ENCODE measurements at places on chromosomes 3 and 15.

- no peak for DNase-seq
Measured at GRCh38 chr15:51229907-51230330, 108.5 kb downstream of the CYP19A1 start.

GRCh38 chr15:89130201-89130600 is 41.9 kb downstream of the ABHD2 start:
- DNase-seq = no peak

GRCh38 chr15:47781527-47781926 is 64.2 kb downstream of the SEMA6D start:
- DNase-seq = no peak

DNA sequence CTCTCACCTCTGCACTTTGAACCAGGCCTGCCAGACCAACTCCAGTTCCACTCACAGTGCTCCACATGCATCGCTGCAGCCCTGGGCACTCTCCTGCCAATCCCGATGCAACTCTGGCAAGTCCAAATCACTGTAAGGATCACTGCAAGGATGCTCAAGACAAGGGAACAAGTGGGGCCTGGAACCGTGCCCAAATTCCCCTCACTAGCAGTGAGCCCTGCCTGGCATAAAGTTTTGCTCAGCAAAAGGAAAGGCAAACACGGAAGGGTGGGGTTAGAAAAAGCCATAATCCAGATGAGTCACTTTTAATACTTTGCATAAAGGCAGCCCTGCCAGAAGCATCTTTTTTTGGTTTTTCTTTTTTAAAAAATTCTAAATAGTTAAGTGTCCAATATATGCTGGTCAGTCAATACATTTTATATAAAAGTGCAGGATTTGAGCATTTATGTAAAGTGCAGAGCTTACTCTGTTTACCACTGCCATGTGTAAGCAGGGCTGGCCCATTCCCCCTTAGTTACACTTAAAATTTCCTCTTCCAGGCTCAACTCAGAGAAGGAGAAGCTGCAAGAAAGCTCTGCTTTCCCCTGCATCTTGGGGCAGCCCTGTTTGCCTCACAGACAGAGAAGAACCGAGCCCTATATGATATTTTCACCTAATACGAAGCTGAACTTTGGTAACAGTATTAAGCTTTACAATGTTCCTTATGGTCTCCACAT is 102.2 kb downstream of the CD47 start:
- no peak for DNase-seq

DNA sequence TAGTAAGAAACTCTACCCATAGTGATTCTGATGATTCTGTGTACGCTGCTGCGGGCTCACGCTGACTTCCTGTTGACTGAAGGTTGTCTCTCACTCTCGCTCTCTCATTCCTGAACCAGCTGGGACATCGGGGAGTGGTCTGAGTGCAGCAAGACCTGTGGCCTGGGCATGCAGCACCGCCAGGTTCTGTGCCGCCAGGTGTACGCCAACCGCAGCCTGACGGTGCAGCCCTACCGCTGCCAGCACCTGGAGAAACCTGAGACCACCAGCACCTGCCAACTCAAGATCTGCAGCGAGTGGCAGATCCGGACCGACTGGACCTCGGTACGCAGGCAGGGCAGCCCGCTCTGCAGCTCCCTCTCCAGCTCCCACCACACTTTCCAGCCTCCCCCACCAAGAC is 63.6 kb upstream of the NR2E3 start:
- DNase-seq = no peak

- DNase-seq = no peak
Measured at GRCh38 chr3:134931045-134931785, 136.2 kb downstream of the EPHB1 start.

- no peak for DNase-seq
Measured at GRCh38 chr3:195156286-195156890, 114.6 kb downstream of the XXYLT1 start.

- no peak for DNase-seq
Measured at GRCh38 chr3:195907684-195907933, 742 bp downstream of the TNK2 start.

- DNase-seq = no peak
Measured at GRCh38 chr3:158347966-158348365, 223.0 kb upstream of the MLF1 start.

DNA sequence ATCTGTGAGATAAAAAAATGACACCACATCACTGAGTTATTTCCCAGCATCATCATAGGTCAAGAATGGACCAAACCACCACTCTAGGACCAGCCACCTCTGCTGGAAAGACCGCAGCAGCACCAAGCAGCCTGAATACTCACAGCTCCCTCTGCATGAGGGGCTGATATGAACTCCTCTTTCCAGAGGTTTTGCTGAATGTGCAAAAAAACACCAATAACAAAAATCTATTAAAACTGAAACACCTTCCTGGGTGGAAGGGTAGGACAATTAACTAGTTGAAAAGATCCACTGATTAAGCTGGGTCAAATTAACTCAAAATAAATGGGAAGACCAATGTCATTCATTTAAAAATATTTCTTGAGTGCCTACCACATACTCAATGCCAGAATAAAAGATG is 28.9 kb upstream of the KCNMB3 start:
- no peak for DNase-seq

- DNase-seq = no peak
Measured at GRCh38 chr3:15102836-15103235, 3.9 kb upstream of the RBSN start.

DNA sequence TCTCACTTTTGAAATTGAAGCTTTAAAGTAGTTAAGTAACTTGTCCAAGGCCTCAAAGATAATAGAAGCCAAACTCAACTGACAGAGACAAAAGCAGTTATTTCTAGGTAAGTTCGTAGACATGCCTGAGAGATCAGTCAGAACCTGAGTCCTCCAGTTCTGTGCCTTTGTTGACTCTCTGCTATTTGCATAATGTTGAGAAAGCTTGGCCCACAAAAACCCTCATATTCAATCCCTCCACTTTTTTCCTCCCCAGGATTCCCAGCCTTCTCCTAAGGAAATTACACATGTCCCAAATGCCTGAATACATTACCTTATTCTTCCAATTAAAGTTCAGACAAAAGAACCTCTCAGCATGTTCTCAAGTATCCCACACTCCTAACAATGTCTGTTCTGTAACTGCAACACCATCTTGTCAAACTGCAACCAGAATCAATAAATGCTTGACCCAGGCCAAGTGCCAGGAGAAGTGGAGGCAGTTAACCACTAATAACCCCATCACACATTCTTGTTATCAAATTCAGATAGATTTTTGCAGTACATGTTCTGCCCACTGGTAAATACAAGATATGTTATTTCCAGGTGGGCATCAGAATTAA is 217.8 kb downstream of the LRRC3B start:
- no peak for DNase-seq

GRCh38 chr3:39108200-39108710 is 775 bp downstream of the TTC21A start:
- no peak for DNase-seq

GRCh38 chr3:119225121-119225520 is 15.6 kb downstream of the B4GALT4 start:
- no peak for DNase-seq

- no peak for DNase-seq
Measured at GRCh38 chr15:100591835-100592234, 10.1 kb downstream of the LINS1 start.

GRCh38 chr15:70866982-70867641 is 13.2 kb upstream of the LARP6 start:
- no peak for DNase-seq

- DNase-seq = no peak
Measured at GRCh38 chr15:101318147-101318819, 23.2 kb upstream of the SNRPA1 start.

DNA sequence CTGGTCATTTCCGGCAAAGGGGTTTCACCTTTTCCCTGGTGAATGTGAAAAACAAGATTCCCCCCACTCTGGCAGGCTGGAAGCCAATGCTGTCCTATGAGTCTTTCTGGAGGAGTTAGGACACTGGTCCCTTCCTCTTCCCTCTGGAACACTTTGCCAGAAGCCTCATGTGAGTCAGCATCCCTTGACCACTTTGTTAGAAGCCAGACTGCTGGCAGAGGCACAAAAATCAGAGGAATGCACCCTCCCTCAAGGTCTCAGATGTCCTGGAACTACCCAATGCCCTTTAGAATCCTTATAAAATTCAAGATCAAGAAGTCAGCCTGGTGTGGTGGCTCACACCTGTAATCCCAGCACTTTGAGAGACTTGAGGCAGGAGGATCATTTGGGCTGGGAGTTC is 26.6 kb downstream of the ITGB5 start:
- peak; percentile 68 for DNase-seq

DNA sequence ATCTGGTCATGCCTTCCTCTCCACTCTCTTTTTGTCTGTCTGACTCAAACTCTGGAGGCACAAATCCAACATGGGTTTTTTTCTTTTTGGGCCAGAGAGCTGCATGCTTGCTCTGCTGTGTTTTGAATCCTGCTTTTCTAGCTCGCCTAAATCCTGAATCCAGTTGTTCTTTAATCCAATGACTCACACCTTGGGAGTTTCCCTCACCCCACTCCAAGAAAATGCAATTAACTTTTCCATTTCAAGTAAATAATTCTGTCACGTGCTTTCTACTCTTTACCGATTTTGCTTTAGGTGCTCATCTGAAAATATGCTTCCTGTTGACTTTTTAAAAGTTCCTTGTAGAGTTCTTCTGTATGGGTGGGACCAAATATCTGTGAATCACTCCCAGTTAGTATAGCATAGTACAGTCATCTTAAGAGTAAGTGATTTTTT is 47.6 kb downstream of the SLMAP start:
- peak; percentile 26 for DNase-seq

- DNase-seq = no peak
Measured at GRCh38 chr3:108887121-108887520, 64.5 kb downstream of the TRAT1 start.

DNA sequence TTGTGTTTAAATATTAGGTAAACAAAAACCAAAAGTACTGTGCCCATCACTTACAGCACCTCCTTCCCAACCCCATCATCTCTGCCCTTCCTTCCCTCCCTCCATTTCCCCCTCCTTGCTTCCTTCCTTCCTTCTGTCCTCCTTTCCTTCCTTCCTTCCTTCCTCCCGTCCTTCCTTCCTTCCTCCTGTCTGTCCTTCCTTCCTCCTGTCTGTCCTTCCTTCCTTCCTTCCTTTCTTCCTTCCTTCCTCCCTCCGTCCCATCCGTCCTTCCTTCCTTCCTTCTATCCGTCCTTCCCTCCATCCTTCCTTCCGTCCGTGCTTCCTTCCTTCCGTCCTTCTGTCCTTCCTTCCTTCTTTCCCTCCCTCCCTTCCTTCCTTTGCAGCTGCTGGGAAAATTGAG is 67.8 kb upstream of the SIAH2 start:
- DNase-seq = no peak

- no peak for DNase-seq
Measured at GRCh38 chr3:53198996-53199395, 38.0 kb downstream of the PRKCD start.

- DNase-seq = no peak
Measured at GRCh38 chr3:42871592-42872196, 4.0 kb downstream of the CYP8B1 start.

DNA sequence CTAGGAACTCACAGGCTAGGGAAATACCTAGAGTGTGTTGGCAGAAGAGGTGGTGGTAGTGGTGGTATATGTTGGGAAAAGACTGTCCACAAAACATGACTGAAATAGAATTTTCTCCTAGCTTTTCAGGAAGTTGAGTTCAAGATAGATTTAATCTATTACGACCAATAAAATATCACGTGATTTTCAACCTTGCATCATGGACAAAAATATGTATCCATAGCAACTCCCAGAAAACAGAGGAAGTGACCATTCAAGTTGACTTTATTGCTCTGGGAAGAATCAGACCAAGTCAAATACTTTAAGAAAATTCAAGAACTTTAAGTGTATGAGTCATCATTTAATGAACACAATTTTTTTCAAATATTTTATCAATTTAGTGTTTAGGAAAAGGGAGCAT is 347.0 kb upstream of the ZNF385D start:
- DNase-seq = no peak

- no peak for DNase-seq
Measured at GRCh38 chr3:42640129-42640528, 13.4 kb upstream of the ZBTB47 start.

- DNase-seq = no peak
Measured at GRCh38 chr3:101861212-101861788, 12.0 kb downstream of the NFKBIZ start.

- DNase-seq = no peak
Measured at GRCh38 chr3:112670824-112671223, 29.9 kb upstream of the CCDC80 start.

DNA sequence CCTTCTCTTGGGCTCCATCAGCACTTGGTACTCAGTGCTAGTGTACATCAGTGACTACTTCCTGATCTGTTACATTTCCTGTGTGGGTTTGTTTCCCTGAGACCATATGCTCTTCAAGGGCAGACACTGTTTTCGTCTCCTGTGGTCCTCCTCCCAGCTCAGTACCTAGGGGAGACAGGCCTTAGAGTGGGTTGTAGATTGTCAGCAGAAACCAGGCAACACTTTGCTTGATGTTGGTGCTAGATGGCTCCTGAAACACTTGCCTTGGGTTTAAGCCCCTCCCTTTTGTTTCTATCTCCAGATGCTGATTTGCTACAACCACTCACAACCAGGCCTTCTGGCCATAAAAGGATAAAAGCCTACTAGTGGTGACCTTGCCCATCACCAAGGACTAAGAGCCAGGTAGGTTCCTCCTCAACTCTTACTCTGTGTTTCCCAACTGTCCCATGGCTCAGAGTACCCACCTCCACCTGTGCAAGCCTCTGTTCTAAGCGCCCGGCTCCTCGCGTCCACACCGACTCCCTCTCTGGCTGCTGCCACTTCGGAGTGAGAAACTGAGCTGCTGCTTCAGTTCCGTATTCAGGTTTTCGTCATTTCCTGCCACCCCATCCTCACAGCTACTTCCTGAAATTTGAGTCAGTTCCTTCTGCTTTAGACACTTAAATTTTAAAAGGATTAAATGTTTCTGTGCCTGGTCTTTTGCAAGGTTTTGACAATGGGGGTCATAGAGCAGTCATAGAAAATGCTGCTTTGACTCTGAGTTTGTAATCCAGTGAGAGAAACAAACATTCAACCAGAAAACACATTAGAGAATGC is at the start of gene HCLS1:
HCLS1 (minus strand) TSS at position 548 of the 816 bp plus-strand sequence. CDS start 2,556 bp downstream, outside the sequence.
- no peak for DNase-seq

- no peak for DNase-seq
Measured at GRCh38 chr3:59186725-59187124, 136.9 kb upstream of the CFAP20DC start.

DNA sequence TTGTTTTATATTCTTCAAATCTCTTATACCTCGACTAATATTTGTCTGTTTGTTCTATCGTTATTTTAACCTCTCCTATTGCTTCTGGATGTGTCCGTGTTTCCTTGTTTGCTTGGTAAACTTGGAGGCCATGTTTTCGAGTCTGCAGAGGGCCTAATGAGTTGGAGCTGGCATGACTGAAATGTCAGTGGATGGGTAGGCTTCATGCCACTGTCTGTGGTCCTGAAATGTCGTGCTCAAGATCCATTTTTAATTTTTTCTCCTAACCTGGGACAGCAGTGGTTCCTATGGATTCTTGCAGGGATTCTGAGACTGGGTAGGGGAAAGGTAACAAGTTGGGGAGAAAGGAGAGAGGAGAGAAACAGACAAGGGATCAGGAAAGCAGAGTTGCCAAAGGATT is 18.8 kb upstream of the GASK1A start:
- no peak for DNase-seq
